ENCODE measurements at places on chromosomes 12 and 14.

DNA sequence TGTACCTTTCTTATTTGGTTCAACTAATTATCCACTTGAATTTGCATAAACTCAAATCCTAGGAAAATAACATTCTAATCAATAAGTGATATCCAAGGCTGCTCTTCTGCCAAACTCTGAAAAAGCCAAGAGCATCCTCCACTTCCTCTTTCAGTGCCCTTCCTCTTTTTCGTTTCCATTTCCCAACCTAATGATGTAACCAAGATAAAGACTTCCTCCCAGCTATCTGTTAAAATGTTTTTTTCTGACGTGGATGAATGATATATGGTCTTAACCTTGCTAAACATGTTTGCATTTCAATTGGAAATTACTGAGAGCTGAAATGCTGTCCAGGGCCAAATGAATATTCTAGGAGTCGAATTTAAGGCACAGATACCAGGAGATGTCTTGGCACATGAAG lies 459.5 kb upstream of the PDE3A start:
- no peak for DNase-seq

DNA sequence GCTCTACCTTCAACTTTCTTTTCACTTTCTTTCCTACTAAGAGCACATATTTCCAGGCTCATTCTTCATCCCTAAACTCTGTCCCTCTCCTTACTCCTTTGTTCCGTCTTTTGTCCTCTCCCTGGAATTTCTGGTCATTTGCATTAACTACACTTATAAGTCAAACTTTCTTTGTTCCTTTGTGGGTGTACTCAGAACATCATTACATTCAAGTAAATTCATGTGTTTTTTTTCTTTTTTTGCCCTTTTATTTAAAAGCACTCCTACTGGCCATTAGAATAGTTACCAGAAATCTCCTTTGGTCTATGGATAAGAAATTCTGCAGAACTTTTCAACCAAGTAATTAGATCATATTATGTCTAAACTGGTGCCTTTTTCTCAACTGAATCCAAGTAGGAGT lies 802.6 kb downstream of the DIO2 start:
- DNase-seq = no peak

DNA sequence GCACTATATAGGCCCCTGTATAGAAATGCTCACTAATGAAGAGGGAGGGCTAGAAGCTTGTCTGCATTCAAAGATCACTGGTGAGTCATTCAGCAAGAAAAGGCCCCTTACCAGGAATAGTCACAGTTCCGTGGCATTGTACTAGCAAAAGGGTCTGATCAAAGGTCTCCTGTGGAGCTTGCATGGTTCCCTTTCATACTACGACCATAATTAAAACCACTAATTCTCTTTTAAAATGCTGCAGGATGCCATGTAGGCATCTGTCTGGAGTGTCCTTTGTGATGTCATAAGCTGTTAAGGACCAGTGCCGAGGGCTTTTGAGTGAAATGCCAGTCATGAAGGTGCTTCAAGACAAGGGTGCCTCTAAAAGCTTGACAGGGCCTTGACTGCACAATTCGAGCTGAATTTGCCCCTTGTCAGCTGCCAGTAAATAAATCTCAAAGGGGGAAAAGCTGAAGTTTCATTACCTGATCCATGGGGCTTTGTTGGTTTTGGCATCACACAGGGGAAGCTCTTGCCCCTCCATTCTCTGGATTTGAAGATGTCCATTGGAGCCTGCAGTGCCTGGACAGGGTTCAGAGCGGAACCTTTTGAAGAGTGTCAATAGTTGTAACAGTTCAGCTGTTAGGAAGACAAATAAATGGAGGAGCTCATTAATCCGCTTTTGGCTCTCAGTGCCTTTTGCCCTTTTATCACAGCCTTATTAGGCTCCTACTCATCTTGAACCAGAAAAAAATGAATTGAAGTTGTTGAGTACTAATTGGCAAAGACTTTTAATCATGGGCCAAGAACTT lies 69.1 kb downstream of the TMEM260 start:
- no peak for DNase-seq

- DNase-seq = peak; percentile 26
These were observed 180.8 kb downstream of the EFCAB11 start for GRCh38 chr14:89773644-89774316.

DNA sequence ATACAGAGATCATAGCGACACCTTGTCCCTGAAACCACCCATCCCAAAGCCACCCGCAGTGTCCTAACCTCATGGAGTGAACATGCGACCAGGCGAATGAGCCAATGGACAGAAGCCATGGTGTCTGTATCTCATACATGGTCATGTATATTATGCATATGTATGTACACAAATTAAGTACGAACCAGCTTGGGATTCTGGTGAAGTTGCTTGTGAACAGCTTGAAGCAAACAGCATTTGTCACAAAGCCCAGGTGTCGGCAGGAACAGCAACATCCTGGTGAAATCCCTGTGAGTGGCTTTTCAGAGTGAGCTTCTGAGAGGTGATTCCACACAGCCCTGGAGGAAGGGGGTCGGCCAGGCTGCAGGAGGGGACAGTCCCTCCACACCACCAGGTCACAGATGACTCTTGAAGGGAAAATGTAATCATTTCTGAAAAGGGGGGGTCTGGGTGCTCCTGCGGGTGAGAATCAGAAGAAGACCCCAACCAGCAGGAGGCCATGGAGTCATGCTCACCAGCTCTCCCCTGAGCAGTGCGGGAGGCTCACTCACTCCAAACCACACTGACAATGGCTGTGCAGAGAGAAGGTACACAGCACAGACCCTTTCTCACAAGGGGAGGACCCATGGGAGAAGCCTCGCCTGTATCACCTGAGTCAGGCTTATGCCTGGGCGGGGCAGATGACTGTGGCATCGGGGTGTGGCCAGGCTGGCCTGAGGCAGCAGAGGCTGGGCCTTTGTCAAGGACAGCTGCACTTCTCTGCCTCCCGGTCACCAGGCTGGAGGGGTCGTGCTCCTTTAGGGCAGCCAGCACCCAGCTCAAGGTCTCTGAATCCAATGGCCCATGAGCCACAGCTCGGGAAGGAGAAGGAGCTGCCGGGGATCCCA lies 14.3 kb downstream of the CHGA start:
- DNase-seq = no peak

GRCh38 chr12:116370004-116370404 lies 92.5 kb upstream of the MED13L start:
- no peak for DNase-seq

- no peak for DNase-seq
These were observed 25.7 kb upstream of the GALNT9 start for GRCh38 chr12:132354982-132355680.

- DNase-seq = no peak
These were observed 5.2 kb downstream of the ATP6V0A2 start for GRCh38 chr12:123717350-123717749.

- no peak for DNase-seq
These were observed 1.7 kb upstream of the TMPO start for GRCh38 chr12:98513379-98514322.

GRCh38 chr14:50741567-50741966 lies 73.5 kb upstream of the SAV1 start:
- DNase-seq = no peak
